Thyroid gland (tissue), 4 donors: ENCODE measurements at places on chromosomes 16 and 17. TPM values are rescaled to one million over a fixed set of nuclear protein-coding genes. Genes with fewer than 3 reads are reported as not detected.
A peak's percentile ranks its signal among the peaks of the same experiment; 100 is the strongest.

DNA sequence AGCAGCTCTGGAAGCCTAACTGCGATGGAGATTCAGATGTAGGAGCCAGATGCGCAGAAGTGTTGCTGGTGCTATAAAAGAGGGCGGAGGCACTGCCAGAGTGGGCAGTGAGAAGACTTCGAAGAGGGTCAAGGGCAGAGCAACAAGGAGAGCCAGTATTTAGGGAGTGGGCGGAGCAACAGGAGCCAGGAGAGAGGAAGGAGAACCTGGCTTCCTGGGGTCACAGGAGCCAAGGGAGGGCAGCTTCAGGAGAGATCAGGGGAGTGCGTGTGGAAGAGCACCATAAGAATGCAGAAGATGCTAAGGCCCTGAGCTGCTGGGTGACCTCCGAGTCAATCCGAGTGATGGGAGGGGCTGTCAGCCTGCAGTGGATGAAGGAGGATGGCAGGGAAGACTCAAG lies 14.4 kb upstream of the MRPS23 start:
- H3K4me3 ChIP-seq, result no peak overlapping the region
- no peak overlapping the region for H3K27ac ChIP-seq
- peaks cover 23% of the 10 kb centered on the region for H3K4me1 ChIP-seq

DNA sequence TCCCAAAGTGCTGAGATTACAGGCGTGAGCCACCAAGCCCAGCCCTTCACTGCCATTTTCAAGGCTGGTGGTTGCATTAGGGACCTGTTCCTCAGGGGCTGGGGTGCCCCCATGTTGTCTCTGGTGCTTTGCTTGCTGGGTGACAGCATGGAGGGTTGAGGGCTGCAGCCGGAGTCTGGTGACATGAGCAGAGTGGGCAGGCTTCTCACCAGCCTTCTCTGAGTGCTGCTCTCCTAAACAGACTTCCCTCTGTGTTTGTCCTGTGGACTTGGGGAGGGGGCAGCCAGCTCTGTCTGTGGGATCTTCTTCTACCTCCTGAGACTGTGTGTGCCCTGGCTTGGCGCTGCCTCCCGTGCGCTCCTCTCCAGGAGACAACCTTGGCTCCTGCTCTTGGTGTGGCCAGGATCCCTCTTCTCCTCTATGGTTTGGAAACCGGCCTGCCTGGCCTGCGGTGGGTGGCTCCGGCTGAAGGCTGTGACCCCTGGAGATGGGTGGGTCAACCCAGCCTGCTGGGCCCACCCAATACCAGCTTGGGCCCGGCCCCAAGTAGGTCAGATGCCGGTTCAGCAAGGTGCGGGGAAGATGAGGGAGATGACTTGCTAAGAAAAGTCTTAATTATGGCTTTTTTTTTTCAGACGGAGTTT lies 72.1 kb downstream of the PDPK1 start:
- no peaks in the 10 kb centered on the region for H3K36me3 ChIP-seq
- no peak overlapping the region for H3K4me3 ChIP-seq
- H3K27me3 ChIP-seq, result no peaks in the 10 kb centered on the region
- no peak for DNase-seq

GRCh38 chr16:88885693-88886280 lies 19.3 kb upstream of the PABPN1L start:
- no peaks in the 10 kb centered on the region for H3K27me3 ChIP-seq
- H3K4me1 ChIP-seq, result peaks cover 29% of the 10 kb centered on the region
- peak; percentile 86 for DNase-seq
- H3K27ac ChIP-seq, result peak overlapping the region; percentile 10

GRCh38 chr17:36133602-36134236 lies 30.1 kb downstream of the CCL4 start:
- no peak overlapping the region for H3K4me3 ChIP-seq
- H3K4me1 ChIP-seq, result no peaks in the 10 kb centered on the region
- no peaks in the 10 kb centered on the region for H3K36me3 ChIP-seq

- H3K36me3 ChIP-seq, result no peaks in the 10 kb centered on the region
- DNase-seq, result no peak
- H3K4me3 ChIP-seq, result no peak overlapping the region
- no peak overlapping the region for H3K27ac ChIP-seq
Measured at GRCh38 chr16:86075488-86075785, 176.5 kb downstream of the IRF8 start.

DNA sequence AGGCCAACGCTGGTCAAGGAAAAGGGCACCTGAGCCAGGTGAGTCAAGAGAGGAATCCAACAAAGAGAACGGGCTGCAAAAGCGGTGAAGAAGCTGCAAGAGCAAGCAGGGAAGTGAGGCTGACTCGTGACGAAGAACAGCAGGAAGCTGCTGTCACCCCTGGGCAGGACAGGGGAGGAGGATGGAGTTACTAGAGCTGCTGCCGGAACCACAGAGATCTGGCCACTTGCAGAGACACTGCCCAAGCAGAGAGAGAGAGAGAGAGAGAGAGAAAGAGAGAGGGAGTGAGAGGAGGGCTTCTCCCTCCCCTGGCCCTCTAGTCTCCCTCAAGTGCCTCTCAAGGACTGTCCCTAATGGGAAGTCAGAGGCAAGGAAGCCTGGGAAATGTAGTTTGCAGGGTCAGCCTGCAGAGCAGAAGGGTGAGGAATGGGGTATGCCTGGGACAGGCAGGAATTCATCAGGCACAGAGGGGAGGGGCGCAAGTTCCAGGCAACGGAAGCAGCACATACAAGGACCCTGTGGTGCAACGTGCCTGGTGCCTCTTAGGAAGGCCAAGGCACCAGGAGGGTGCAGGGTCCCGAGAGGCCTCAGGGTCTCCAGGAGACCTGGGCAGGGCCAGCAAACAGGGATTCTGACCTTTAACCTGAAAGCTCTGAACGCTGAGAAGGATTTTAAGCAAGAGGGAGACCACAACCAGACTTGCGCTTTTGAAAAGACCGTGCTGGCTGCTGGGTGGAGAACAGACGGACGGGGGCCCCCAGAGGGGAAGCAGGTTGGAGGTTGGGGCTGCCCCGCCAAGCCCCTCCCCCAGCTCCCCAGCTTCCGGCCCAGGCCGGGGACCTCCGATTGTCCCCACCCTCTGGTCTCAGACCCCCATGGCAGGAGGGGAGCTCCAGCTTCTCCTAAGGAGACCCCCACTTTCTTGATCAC lies 45.8 kb upstream of the CIBAR2 start:
- H3K27me3 ChIP-seq, result no peaks in the 10 kb centered on the region
- peaks cover 40% of the 10 kb centered on the region for H3K4me1 ChIP-seq
- peak overlapping the region; percentile 47 for H3K27ac ChIP-seq
- H3K36me3 ChIP-seq, result no peaks in the 10 kb centered on the region
- no peak overlapping the region for H3K4me3 ChIP-seq
- peak; percentile 63 for DNase-seq

DNA sequence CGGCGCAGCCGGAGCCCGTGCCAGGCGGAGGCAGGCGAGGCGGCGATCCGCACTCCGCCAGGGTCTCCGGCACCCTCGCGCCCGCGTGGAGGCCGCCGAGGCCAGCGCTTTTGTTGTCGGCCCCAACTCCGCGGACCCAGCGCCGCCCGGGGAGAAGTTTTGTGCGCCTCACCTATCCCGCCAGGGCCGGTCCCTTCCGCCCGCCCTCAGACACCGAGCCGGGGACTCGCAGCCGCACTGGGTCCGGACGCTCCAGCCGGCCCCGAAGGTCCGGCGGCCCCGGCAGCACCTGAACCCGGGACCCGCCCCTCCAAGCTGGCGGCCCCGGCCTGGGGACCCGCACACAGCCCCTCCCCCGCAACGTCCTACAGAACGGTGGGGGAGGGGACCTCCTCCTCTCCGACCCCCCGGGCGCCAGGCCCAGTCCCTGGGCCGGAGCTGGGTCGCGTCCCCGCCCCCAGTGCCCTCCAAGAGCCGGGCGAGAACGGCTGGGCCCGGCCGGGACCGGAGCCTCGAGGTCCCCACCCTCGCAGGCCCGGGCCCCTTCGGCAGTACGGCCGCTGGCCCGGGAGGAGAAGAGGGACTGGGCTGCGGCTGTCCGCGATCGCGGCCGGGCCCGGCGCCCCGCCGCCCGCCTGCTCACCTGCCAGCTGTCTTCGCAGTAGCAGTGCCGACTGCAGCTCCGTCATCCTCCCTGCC lies 698 bp downstream of the UBE2G1 start:
- peak overlapping the region; percentile 91 for H3K27ac ChIP-seq
- no peaks in the 10 kb centered on the region for H3K36me3 ChIP-seq
- peak overlapping the region; percentile 97 for H3K4me3 ChIP-seq

DNA sequence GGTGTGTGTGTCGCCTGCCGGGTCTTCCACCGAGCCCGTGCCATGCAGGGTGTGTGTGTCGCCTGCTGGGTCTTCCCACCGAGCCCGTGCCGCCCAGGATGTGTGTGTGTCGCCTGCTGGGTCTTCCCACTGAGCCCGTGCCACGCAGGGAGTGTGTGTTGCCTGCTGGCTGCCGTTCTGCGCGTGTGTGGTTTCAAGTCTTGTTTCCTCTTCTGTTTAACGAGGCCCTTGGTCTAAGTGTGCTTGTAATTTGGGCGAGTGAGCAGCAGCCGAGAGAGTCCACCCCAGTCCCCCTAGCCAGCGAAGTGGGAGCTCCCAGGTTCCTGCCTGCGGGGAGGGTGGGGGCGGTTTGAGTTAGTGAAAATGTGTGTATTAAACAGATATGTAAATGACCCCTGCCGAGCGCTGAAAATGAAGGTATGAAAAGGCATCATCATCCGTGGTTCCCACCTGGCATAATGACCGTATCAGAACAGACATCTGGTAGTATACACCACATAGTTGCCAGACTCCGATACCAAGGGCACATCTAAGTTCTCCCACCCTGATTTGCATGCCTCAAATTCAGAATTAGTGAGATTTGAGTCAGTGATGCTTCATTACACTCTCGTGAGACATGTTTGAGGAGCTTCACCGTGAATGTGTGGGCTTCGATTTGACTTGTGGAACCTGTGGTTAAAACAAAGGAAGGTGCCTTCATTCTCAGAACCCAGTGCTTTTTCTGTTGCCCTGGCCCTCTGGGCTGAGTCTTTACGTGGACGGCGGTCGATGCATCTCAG lies 114.5 kb upstream of the CHMP6 start:
- H3K27ac ChIP-seq, result no peak overlapping the region
- DNase-seq, result no peak
- H3K4me3 ChIP-seq, result no peak overlapping the region
- H3K27me3 ChIP-seq, result no peaks in the 10 kb centered on the region
- H3K36me3 ChIP-seq, result no peaks in the 10 kb centered on the region
- no peaks in the 10 kb centered on the region for H3K4me1 ChIP-seq

DNA sequence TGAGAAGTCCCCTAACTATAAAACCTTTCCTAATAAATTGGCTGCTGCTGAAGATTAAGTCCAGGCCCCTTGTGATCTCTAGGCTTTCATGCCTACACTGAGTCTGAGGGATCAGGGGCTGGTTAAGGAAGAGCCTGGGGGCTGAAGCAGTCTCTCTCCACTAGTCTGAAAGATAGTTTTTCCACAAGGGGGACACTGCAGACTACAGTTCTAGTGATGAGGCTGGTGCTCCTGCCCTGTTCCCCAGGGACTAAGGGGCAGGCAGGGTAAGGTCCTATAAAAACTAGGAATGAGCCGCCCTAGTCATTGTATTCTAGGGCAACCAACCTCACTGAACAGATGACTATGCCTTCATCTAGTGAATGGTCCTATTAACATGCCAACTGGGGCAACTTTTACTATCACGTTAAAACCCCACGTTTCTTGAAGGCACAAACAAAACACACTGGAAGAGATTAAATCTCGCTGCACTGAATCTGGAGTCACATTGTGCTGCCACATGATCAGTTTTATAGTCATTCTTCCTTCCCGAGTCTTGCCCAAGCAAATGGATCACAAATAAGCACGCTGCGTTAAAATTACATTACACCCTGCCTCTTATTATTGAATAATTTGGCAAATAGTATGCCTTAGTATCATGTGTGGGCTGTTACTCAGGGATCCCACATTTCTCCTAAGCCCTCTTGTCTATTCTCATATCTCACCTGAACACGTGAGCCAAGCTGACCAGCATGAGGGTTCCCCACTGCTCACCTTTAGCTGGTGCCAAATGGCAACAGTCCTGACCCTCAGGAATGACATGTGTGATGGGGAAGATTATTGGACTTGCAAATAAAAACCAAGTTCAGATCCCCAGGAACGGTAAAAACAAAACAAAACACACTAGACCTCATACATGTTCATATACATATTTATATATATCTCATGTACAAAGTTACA lies 95.4 kb upstream of the TOB1 start:
- H3K27me3 ChIP-seq, result no peaks in the 10 kb centered on the region
- peaks cover 20% of the 10 kb centered on the region for H3K4me1 ChIP-seq
- no peak overlapping the region for H3K27ac ChIP-seq
- DNase-seq, result no peak

KRT27 gene
- total RNA-seq, result not detected

CTRB1 gene
- total RNA-seq, result not detected

ASGR1 gene
- total RNA-seq, result 3.3 TPM

POLDIP2 gene
- total RNA-seq, result 101 TPM

EVI2A gene
- 2.0 TPM for total RNA-seq

IRX5 gene
- total RNA-seq, result not detected
